ENCODE measurements at places on chromosomes 16 and 17.

GRCh38 chr17:32493976-32494513 lies 7.3 kb downstream of the CDK5R1 start:
- no peak for DNase-seq

DNA sequence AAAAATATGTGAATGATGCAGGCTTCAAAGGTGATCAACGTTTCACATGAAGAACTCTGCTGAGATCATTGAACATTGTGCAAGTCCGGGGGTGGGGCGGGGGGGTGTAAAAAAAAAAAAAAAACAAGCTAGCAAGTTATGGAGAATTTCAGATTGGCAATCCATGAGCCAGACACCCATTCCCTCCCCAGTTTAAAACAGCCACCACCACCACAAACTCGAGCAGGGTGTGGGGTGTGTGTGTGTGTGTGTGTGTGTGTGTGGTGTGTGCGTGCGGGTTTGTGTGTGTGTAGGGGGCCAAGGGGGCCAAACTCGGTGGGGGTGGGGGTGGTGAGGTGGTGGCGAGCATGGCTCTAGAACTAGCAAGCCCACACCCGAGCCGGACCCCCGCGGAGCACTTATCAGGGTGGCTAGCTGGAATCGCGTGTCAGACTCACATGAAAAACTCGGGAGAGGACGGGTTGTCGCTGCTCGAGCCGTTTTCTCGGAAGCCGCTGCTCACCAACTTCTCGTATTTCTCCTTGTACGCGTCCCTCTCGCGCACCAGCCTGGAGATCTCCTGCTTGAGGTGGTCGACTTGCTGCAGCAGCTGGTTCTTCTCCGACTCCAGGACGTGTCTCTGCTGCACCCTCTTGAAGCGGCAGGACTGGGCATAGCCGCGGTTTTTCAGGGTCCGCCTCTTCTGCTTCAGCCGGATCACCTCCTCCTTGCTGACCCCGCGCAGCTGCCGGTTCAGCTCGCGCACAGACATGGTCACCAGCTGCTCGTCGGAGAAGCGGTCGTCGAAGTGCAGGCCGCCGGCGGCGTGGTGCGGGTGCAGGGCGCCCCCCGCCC lies 2.0 kb downstream of the MAF start:
- peak; percentile 54 for DNase-seq

GRCh38 chr16:48525201-48526057 lies 84.6 kb downstream of the N4BP1 start:
- no peak for DNase-seq

DNA sequence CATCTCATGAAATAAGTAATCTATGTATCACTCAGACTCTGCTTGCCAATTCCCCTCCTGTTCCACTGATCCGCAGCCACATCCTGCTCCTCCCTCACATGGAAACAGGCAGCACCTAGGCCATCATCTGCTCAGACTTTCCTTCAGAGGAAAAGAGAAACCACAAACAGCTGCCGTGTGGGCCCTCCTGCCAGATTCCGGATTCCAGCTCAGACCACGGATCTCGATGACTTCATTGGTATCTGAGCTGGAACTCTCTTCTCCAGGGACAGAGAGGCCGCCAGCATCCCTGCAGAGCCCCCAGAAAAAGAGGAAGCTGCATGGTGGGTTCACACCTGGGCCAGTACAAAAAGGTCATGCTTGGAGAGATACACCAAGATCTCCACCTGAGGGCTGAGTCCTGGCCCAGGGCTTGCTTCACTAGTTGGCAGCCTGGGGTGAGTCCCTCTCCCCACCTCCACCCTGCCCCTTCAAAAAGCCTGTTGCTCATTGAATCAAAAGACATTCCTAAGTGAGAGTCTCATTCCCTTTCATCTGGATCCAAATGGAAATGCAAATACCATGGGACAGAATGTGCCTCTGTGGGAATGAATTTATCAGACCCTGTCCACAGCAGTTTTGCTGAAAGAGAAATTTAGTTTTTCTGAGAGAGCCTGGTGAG lies 47.2 kb downstream of the HOXB1 start:
- DNase-seq = peak; percentile 97

- peak; percentile 42 for DNase-seq
Measured at GRCh38 chr16:86772671-86773353, 194.5 kb downstream of the FOXL1 start.

- DNase-seq = peak; percentile 15
Measured at GRCh38 chr17:56593086-56593645, 333 bp upstream of the NOG start.

- DNase-seq = no peak
Measured at GRCh38 chr17:13086142-13086769, 68.4 kb upstream of the ELAC2 start.

DNA sequence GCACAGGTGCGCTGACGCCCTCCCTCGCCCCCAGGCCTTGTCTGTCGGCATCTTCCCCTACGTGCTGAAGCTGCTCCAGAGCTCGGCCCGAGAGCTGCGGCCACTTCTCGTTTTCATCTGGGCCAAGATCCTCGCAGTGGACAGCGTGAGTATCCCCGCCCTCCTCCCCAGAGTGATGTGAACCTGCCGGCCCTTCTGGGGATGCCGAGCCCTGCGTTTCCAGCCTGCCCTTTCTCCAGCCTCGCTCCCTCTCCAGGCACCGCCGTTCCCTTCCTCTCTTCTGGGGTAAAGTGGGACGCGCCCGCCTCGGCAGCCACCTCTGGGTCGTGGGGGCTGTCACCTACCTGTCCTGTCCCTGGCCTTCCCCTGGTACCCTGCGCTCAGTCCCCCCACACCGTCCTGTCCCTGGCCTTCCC lies 133.9 kb upstream of the CHMP6 start:
- no peak for DNase-seq

DNA sequence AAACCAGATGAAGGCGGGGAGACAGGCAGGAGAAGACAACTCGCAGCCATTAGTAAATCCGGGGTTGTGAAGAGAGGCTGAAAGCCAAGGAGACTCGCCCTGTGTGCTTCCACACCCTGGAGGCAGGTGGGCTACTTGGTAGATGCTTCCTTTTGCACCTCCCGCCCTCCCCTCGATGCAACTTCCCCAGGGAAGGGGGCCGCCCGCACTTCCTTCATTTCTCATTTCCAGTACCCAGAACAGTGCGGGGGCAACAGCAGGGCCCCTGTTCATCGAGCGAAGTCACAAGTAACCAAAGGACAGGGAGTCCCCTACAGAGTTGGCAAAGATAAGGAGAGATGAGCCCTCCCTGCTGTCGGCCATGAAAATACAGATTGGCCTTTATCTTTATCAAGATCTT lies 25.0 kb downstream of the CCDC40 start:
- no peak for DNase-seq

GRCh38 chr17:48626245-48627117 lies at the start of gene HOXB9:
HOXB9 (minus strand) TSS chr17:48626358; CDS start chr17:48626269, 89 bp downstream.
- DNase-seq = no peak

GRCh38 chr16:4624827-4625559 lies 367 bp downstream of the MGRN1 start:
- peak; percentile 77 for DNase-seq

GRCh38 chr16:79508294-79508693 lies 92.2 kb downstream of the MAF start:
- DNase-seq = no peak

DNA sequence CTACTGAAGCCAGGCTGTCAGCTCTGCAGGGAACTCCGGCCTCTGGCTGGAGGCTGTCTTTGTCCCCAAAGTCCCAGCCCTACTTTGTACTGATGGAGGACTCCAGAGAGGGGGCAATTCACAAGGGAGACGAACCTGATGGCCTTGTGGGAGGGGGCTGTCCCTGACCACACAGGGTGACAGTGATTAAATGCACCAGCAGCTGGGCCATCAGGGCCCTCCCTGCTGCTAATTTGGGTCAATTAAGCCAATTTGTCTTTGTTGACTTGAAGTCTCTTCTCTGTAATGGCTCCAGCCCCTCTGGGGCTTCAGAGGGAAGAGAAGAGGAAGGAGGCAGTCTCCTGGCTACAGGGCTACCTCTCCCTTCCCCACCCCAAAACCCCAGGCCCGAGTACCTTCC lies 22.0 kb downstream of the TMEM132E start:
- DNase-seq = no peak

GRCh38 chr17:2724784-2725164 lies 13.2 kb upstream of the CLUH start:
- peak; percentile 24 for DNase-seq

DNA sequence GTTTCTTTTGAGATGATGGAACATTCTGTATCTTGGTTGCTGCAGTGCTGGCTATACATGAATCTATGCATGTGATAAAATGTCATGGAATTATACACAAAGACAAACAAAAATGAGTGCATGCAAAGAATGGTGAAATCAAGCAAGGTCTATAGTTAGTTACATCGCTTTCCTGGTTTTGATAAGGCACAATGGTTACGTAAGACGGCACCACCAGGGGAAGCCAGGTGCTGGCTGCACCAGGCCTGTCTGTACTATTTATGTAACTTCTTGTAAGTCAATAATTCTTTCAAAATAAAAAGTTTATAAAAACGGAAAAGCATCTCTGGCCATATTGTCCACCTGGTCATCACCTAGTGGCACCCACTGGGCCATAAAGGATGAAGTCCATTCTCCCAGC lies 46.5 kb downstream of the ARHGAP27 start:
- no peak for DNase-seq

DNA sequence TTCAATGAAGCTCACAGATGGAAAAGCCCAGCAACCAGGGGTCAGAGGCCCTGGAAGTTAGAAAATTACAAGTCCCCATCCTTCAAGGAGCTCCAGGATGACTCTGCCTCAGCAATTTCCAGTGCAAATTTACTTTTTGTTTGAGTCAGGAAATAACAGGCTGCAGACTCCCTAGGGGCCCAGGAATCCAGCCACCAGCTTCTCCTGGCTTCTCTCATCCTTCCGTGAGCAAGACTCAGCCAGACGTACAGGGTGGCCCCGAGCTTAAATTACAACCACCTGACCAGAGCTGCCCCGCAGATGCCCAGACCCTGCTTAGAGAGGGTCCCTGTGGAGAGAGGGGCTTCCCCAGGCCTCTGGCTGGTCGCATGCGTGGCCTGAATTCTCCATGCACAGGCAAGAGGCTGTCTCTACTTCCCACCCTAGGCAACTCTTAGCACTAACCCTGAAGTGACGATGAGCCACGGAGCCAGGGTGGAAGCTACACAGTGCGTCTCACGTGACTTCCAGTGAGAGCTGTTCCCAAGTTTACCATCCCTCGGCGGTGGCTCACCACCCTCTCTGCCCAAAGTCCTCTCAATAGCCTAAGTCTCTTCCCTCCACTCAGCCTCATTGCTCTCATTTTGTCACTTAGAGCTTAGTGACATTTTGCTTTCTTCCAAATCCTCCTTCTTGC lies 27.1 kb downstream of the GPR142 start:
- DNase-seq = no peak

DNA sequence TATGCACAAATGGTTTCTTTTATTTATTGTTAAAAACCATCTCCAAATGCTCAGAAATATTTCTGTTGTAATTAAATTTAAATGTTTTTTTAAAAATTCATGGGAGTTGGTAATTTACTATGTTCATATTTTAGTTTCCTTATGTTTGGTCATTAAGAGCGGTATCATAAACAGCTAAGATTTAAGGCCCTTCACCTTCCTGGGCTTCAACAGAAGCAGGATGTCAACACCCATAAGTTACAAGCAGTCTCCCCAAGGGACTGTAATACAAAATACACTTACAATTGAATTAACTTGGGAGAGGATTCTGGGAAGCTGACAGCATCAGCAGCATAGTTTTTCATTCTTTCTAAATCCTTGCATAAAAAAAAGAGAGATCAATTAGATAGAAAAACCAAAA lies 30.9 kb upstream of the TANC2 start:
- no peak for DNase-seq

DNA sequence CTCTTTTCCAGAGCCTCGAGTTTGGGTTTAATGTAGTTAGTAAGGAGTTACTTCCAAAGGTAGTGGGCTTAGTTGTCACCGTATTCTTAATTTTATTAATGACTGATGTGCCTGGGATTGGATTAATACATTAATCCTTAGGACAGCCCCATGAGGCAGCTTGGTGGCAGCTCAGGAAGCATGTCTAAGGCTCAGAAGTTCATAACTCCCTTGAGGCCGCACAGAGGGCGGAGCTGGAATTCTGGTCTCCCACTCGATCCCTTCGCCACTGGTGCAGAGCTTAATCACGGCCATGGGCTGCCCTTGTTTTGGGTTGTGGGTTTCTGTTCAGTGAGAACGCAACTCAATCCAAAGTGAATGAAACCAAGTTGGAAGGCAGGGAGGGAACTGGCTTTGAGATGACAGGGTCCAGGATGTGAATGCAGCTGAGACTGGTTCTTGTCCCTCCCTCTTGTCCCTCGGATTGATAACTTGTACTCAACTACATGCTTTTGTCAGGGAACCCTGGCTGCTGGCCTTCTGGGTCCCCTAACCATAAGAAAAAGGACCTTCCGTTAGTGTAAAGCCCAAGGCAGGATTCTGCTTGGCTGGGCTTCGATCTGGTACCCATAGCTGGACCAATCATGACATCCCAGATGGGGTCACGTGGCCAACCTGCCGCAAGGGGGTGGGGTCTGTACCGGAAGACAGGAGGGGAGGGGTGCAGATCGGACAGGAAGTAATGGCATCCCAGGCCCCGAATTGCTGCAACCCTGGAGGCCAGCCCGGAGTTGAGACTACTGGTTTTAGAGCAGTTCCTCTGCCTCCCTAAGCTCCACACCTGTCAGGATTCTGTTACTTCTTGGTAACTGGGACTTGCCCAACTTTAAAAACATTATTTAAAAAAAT lies 45.4 kb downstream of the SNX20 start:
- DNase-seq = no peak

DNA sequence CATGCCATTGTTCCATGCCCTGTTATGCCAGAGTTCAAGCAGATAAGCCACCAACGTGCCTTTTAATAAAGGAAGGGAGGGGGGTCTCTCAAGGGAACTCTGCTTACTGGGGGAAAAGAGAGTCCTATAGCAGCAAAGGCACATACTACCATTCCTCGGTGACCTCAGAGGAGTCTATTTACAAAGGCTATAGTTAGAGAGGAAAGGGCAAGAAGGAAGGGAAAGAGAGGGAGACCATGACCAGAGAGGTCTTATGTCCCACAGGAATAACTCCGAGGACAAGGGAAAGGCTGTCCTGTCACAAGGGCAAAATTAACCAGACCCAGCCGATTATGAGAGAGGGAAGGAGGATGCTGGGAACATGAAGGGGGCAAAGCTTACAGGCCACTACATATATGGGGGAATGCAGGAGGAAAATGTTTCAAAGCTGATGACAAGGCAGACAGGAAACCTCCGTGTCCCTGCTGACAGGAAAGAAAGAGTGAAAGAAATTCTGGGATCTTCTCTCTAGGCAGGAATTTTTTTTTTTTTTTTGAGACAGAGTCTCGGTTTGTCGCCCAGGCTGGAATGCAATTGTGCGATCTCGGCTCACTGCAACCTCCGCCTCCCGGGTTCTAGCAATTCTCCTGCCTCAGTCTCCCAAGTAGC lies 51.5 kb downstream of the HIC1 start:
- peak; percentile 24 for DNase-seq

DNA sequence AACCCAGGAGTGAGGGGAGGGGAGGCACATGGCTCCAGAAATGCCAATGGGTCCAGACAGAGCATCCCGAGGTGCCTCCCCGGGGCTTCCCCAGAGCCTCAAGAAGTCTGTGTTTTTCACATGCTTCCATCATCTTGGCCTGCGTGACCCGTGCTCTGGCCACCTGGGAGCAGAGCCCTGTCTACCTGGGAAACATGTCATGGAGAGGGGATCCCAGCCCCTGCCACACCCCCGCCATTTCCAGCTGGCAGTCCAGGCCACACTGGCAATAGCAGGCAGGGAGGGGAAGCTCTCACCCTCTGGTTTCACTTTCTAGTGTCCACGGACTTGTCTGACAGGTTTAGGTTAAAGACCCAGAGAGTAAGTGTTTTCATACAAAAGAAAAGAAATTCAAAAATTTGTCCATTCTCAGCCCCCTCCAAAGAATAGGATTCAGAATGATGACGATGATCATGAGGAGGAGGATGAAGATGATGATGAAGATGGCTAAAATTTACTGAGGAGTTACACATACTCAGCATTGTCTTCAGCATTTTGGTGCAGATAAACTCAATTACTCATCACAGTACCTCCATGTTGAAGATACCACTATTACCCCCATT lies 9.0 kb downstream of the SMIM5 start:
- DNase-seq = no peak
